ENCODE measurements at places on chromosomes 1 and 21.

DNA sequence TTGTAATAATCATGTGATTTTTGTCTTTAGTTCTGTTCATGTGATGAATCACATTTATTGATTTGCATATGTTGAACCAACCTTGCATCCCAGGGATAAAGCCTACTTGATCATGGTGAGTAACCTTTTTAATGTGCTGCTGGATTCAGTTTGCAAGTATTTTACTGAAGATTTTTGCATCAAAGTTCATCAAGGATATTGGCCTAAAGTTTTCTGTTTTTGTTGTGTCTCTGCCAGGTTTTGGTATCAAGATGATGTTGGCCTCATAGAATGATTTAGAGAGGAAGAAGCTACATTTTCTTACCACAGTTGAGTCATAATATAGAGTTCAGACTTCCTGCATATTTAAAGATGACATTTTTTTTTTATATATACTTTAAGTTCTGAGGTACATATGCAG, 455.9 kb downstream of the PLPP3 start:
- DNase-seq: no peak

- DNase-seq: no peak
These were observed 3.8 kb upstream of the SELENON start for GRCh38 chr1:25795946-25796810.

GRCh38 chr1:217138799-217139466, 415.7 kb upstream of the ESRRG start:
- DNase-seq: no peak

DNA sequence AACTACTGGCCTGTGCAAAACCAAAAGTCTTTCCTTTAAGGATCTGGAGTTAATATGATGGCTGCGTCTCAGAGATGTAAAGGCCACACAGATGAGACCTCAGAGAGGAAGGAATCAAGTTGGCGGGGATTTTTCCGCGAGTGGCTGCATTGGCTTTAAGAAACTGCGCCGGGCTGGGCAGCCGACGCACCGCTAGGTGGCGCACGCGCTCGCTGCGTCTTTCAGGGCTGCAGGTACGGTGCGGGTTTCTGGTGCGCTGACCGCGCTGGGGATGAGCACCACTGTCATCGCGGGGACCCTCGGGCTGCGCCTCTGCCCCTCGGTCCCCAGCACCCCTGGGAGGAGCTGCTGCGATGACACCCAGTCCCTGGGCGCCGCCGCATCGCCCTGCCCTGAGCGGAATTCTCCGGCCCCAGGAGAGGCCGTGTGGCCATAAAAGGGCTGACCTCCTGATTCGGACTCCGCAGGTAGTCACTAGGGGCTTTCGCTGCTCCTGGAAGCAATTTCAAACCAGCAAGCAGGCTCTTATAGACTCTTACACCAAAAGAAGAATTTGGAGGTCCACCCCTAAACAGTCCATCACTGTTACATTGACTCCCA, 241.0 kb downstream of the KCNJ6 start:
- peak; percentile 77 for DNase-seq

DNA sequence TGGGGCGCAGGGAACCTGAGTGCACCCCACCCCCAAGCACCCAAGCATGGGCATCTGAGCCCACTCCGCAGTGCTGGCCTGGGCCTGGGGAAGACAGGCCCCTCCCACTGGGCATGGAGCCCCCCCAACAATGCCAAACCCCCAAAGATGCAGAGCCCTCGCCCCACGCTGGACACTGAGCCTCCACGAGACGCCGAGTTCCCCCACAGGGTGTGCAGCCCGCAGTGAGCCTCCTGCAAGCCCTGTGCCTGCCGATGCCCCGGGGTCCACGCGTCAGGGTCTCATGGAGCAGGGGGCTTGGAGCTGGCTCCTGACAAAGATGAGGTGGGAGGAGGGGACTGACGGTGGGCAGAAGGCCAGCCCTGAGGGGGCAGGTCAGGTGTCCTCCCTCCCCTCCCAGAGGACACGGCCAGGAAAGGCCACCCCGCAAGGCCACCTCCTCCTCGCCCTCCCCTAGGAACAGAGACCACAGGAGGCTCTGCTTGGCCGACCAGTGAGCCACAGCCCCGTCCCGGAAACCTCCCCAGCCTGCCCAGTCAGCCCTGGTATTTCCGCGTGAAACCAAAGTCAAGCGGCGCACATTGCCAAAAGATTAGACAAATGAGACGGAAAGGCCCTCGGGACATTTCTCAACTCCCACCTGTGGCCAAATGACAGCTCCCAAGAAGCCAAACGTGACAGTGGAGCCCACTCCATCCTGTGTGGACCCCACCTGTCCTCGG, 33.4 kb downstream of the MEGF6 start:
- no peak for DNase-seq

DNA sequence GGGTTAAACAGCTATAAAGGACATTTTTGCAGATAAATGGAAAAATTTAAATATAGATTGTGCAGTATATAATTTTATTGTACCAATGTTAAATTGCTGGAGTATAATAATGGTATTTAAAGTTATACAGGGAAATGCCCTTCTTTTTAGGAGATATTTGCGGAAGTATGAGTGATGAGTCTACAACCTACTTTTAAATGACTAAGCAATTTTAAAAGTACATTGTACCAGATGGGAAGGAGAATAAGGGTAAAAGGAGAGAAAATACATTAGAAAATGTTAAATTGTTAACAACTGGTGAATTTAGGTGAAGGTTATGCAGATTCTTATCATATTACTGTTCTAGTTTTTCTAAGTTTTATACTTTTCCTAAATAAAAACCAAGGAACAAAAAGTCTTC, 91.8 kb downstream of the ZZZ3 start:
- no peak for DNase-seq

DNA sequence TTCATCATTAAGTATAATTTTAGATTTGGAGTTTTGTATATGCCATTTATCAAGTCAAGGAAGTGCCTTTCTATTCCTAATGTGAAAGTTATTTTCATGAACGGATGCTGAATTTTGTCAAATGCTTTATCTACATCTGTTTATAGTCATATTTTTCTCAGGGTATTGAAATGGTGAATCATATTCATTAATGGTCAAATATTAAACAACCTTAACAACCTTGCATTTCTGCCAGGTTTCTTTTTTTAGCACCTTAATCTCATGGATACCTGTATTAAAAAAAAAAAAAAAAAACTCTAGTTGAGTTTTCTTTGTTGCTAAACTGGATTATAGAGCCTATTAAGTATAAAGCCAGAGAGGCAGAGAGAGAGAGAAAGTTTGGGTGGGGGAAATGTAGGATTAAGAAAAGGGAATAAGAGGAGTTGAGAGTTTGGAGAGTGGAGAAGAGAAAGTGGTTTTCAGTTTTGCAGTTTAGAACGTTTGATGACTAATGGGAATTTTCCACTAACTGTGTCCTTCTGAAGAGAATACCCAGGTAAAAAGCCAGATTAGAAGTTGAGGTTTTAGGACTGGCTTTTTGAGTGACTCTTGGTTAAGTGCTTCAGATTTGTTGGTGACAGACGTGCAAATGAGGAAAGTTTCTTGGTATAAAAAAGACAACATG, 305.0 kb downstream of the HLX start:
- no peak for DNase-seq

GRCh38 chr1:183126528-183126927, 59.5 kb upstream of the LAMC2 start:
- peak; percentile 83 for DNase-seq

DNA sequence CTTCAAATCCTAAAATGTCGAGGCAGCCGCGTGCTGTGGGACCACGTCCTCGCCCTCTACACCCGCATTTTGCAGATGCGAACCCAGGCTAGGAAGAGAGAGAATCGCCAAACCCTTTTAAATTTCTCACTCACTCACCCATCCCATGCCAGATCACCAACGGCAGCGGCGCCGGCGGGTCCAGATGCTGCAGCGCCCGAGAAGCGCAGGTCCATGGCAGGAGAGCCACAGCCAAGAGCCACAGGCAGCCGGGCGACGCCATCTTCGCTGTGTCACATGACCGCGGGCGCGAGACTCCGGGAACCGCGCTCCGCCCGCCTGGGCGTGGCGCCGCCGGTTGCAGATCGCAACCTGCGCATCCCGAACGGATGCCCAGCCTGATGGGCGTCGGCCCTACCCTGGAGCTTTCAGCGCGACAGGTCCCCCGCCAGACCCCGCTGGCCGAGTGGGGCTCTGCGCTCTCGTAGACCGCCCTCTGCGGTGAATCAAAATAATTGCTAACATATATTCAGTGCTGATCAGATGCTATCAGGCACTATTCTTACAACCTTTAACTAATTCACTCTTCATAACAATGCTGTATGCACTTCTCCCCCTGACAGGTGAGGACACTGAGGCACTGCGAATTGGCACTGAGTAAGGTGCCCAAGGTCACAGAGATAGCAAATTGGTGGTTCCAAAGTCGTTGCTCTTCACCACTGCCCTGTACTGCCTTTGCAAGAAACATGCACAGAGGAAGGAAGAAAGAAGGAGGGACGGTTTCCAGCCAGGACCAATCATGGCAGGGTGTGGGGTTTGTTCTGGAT, at the start of gene PPT1:
Gene PPT1, minus strand, starts transcription at position 276 of the 806 bp plus-strand sequence. Its CDS starts 14 bp downstream, at position 262.
- DNase-seq: peak; percentile 93

DNA sequence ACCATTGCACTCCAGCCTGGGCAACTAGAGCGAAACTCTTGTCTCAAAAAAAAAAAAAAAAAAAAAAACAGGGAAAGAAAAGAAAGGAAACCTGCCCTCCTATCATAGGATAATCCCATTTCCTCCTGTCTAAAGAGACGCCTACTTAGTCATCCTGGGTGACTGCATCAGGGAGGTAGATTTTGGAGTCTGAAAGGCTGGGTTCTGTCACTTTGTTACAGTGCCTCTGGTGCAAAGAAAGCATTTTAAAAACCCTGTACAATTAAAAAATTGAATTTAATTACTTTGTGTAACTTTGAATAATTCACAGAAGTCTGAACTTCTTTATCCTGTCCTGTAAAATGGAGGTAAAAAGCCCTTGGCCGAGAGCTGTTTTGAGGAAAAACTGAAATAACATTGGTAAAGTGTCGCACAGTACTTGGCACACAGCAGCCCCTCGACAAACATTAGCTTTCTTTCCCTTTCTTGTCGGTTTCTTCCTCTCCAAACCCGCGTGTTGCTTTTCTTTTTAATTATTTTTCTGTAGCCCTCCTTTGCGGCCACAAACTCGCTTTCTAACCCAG, 657 bp upstream of the HDAC1 start:
- no peak for DNase-seq

GRCh38 chr1:186960861-186961260, 132.1 kb downstream of the PLA2G4A start:
- no peak for DNase-seq

GRCh38 chr1:212645546-212646543, 37.3 kb downstream of the ATF3 start:
- DNase-seq: no peak

GRCh38 chr1:1199961-1200875, 6.2 kb downstream of the TNFRSF18 start:
- DNase-seq: no peak

DNA sequence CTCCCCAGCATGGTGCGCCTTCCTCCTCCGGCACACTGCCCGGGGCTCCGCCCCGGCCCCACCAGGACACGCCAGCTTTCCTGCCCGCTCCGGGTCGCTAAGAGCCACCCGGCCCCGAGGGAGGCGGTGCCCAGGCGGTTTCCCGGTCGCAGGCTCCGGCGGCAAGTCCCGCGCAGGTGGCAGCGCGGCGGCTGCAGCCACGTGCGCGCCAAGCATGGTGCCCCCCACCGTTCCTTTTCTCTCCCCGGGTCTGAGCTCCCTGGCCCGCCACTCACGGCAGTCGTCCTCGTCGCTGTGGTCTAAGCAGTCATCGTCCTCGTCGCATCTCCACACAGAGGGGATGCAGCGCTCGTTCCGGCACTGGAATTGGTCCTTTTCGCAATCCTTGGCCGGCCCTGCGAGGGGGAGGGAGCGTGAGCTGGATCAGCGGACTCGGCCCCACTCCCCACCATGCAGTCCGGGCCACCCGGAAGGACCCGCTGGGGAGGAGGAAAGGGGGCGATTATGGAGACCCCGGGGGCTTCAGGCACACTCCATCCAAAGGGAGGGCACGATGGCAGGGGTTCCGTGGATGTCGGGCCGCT, 1.2 kb downstream of the LRP8 start:
- DNase-seq: no peak

DNA sequence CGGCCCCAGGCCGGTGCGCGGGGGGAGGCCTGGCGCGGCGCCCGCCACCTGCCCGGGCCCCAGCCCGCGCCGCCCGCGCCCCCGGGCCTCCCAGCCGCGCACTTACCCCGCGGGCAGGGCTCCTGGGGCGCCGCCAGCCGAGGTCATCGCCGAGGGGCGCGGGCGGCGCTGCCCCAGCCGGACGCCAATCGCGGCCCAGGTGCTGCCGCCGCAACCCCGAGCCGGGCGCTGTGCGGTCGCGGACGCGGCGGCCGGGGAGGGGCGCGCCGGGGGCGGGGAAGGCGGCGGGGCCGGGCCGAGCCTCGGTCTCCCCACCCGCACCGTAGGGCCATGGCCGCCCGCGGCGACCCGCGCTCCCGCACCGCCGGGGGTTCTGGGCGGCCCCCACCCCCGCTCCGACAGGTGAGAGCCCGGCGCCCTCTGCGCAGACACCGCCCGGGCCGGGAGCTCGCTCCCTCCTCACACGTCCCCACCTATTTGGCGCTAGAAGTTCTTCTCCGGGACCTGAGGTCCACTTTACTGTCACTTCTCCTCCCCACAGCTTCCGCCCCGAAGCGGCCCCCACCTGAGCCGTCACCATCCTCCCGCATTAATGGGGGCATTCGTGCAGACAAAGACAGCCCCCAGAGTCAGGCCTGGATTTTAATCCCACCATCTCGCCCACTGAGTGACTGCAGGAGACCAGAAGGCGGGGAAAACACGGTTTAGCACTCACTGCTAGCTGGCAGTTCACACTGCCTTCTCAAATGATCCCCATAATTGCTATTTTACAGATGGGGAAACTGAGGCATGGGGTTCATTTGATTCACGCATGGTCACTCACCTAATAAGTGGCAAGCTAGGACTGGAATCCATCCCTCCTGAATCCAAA, at the start of gene TTC39A:
Gene TTC39A, minus strand, starts transcription at position 232 of the 871 bp plus-strand sequence. Its CDS starts 85 bp downstream, at position 147.
- DNase-seq: peak; percentile 24

GRCh38 chr21:46363698-46364097, 39.7 kb downstream of the PCNT start:
- no peak for DNase-seq

GRCh38 chr21:15159382-15160020, 94.7 kb upstream of the NRIP1 start:
- no peak for DNase-seq

DNA sequence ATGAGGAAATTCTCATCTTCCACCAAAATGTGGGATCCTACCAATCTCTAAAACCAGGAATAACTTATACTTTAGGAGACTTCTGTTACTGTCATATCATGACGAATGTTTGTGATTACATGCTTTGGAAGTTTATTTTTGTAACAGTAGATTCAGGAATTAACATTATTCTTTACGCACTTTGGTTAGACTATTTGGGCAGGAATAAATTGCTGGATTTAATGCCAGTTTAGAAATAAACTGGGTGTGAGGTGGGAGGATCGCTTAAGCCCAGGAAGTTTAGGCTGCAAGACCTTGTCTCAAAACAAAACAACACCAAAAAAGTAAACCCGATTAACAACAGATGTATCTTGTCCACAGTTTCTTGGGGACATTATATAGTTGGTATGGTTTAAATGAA, 52.1 kb downstream of the MIGA1 start:
- DNase-seq: peak; percentile 24
